ENCODE measurements at places on chromosomes 2 and 18.

GRCh38 chr2:200693836-200694470 lies 108.1 kb downstream of the AOX1 start:
- DNase-seq, result no peak

- DNase-seq, result no peak
These were observed 39.5 kb upstream of the FIGN start for GRCh38 chr2:163775304-163775703.

DNA sequence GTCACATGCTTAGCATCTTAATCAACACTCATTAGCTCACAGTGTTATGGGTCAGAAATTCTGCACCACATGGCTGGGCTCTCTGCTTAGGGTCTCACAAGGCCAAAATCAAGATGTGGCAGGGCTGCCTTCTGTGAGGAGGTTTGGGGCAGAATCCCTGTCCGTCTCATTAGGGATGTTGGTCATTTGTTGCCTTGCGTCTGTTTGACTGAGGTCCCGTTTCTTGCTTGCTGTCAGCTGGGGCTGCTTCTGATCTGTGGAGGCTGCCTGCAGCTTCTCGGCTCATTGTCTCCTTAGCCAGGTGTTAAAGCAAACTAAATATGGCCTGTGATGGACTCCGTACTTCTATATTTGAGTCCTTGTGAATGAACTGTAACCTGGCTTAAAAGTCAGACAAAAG lies 146.5 kb downstream of the NDUFA10 start:
- no peak for DNase-seq

GRCh38 chr18:46019936-46020335 lies 52.1 kb downstream of the PSTPIP2 start:
- no peak for DNase-seq

DNA sequence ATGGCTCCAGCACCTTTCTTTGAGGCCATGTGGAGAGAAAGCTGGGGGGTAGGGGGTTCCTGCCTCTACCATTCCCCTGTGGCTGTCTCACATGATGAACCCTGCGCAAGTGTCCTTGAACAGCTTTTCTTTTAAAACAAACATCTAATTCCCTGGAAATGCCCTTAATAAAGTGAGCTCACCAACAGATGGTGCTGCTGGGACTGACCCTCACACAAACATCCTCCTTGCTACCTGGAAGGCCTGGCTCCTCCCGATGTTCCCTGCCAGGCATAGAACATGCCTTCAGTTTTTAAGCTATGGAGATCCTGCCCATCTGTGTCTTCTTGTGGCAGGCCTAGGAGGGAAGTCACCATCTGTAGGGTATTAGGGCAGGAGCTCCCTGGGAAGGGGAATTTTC lies 60.7 kb upstream of the GATA6 start:
- peak; percentile 30 for DNase-seq

DNA sequence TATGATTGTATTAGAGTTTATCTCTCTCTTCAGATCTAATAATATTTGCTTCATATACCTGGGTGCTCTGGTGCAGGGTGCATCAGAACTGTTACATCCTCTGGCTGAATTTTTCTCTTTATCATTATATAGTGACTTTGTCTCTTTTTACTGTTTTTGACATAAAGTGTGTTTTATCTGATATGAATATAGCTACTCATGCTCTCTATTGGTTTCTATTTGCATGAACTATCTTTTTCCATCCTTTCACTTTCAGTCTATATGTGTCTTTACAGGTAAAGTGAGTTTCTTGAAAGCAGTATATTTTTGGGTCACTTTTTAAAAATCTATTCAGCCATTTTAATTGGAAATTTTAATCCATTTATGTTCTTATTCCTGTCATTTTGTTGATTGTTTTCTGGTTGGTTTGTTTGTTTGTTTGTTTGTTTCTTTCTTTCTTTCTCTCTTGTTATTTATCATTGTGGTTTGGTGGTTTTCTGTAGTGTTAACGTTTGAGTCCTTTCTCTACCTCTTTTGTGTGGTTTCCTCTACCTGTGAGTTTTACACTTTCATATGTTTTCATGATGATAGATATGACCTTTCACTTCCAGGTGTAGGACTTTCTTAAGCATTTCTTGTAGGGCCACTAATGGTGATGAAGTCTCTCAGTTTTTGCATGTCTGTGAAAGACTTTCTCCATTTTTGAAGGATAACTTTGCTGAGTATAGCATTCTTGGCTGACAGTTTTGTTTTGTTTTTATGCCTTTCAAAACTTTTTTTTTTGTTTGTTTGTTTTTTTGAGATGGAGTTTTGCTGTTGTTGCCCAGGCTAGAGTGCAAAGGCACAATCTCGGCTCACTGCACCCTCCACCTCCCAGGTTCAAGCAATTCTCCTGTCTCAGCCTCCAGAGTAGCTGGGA lies 54.9 kb downstream of the CCNT2 start:
- DNase-seq, result no peak

DNA sequence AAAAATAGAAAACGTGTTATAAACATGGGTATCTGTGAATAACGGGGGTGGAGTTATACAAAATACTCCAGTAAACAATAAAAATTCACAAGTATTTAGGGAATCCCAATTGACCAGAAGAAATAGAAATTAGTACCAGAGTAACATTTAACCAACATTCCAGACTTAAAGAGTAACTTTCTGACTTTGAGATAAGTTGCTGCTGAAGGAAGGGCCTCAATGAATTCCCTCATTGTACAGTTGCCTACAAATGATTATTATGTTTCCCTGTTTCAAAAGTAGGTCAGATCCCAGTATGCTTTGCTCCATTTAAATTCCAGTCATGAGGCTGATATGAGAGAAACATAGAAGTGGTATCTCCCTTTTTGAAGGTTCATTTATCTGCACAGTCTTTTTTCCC lies 88.3 kb upstream of the KCNH7 start:
- no peak for DNase-seq
